Activated T-cell treated with anti-CD3 and anti-CD28 coated beads for 4 hours (primary cell): ENCODE measurements at places on chromosomes 3 and 15.

- no peak for DNase-seq
These were observed 16.6 kb downstream of the GUCA1C start for GRCh38 chr3:108936924-108937689.

GRCh38 chr3:148728753-148729152 lies 31.1 kb downstream of the AGTR1 start:
- no peak for DNase-seq

- DNase-seq, result no peak
These were observed 10.0 kb downstream of the SEC61A1 start for GRCh38 chr3:128062033-128062745.

GRCh38 chr3:78670094-78670493 lies 1097.7 kb downstream of the ROBO1 start:
- DNase-seq, result no peak

DNA sequence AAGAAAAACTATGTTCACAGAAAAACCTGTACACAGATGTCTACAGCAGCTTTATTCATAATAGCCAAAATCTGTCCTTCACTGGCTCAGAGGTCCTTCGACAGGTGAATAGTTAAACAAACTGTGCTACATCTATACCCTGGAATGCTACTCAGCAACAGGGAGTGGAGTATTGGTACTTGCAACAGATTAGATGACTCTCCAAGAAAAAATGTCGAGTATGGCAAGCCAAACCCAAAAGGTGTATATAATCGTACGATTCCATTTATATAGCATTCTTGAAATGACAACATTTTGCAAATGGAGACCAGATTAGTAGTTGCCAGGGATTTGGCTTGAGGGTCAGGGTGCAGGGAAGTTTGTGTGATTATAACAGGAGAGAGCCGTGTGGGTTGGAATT lies 22.4 kb upstream of the RGMA start:
- DNase-seq, result no peak
